Activated T-cell treated with anti-CD3 and anti-CD28 coated beads for 24 hours (primary cell): ENCODE measurements at places on chromosomes 1 and 21.
A peak's percentile ranks its signal among the peaks of the same experiment; 100 is the strongest.

DNA sequence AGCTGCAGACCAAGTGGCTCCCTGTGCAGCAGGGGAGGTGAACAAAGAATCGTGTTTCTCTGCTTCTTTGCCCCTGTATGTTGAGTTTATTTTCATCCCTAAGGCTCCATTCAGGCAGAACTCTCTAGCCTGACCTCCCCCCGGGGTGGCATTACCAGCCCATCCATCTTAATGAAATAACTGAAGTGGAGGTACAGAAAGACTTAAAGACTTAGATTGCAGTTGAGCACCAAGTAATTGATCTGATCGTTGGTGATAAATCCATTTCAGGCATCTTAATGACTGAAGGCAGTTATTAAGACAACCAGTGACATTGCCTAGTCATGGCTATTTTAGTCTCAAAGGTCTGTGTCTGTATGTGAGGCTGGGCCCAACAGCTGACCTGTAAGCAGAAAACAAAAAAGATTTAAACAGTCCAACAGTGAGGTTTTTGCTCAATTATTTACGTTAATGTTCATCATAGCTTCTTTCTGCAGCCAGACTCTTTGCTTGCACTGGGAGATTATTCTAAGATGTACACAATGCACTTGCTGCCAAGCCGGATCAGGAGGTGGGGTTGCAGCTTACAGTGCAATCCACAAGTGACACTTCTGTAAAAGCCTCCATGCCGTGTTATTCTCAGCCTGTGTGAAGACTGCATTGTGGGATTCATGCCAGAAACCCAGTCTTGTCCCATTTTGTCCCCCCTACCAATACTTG is 363.0 kb upstream of the DUSP10 start:
- DNase-seq, result no peak

DNA sequence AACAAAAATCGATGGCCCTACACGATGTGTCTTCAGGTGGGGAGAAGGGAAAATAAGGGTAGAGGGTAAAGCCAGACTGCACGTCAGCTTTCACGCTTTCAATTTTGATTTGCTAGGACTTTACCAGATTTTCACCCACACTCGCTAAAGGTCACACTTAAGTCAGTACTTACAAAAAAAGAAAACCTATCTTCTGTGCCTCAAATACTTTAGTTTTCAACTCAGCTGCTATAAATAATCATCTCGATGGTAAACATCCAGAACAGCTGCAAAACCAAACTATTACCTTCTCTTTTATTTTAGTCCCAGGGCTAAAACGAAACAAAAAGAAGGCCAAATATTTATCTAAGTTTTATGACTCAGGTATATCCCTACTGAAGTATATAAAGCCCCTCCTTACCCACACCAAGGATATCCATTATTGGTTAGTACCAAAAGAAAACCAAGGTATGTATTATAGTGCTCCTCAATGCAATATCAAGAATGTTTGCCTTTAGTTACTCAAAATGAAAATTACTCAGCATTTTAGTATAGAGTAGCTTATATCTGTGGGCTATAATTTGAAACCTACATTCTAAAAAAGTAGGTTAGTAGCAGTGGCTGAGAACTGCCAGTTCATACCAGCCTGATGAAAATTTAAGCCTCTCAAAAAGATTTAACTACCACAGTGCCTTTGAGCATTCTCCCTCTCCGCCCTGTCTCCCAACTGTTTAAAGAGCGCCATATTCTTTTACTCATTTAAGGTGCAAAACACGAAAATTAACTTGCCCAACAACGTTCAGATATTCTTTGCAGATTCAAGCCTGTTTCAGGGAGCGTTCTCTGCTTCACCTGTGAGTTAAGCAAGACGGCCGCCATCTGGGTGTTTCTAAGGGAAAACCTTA is 1.5 kb downstream of the CSDE1 start:
- no peak for DNase-seq

DNA sequence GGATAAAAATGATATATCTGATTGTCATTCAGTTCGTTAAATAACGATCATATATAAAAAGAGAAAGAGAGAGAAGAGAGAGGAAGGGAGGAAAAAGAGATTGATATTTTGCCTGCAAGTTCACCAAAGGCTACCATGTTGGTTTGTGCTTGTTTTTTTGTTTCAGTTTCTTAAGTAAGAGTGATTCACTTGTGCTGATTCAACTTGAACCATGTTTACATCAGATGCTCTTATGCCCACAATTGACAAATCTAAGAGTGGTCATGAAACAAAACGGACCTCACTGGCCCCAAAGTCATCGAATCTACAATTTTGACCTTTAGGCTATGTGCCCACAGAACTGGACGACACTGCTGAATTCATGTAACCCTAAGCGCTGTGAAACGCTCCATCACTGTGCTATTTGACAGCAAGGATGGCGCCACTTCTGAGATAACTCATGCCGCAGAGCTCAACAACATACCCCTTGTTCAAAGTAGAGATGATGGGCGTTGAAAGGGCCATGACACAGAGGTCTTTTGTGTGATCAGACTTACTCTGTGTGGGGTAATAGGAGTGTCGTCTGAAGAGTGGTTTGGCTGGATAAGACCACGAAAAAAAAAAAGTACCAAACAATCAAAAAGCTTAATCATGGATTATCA is 481.4 kb downstream of the SETD4 start:
- DNase-seq, result peak; percentile 12

DNA sequence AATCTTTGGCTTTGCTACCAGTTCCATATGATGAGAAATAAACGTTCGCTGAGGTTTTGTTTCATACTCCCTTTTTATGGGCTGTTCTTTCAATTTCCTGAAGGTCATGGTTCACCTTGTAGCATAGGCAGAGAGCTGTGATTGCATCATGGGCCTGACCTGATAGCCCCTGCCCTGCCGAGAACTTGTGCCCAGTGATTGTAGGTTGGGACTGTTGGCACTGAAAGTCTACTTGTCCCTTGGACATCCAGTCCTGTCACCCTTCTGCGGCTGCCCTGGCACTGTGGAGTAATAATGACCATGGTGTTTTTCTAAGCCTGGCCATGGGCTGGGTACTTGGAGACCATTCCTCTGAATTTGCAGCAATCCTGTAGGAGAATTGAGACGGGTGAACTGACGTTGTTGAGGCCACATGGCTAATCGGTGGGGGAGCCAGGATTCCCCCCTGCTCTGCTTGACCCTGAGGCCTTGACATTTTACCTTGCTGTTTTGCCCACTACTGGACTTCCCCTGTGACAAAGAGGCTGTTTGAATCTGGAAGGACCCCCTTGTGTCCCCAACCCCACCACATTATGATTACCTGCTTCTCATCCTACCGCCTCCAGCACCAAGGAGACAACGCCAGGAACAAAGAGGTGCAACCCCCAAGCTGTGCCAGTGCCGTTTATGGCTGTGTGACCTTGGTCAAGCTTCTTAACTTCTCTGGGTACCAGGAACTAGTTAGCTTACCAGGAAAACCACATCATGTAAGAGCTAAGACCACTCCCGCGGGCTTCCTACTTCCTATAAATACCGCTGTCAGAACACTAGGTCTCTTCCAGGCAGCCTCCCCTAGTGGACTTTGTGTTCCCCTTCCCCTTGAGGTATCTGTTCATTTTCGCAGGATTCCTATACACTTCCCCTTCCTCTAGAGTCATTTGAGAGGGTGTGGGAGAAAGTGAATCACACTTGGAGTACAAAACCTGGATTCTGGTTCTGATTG is 23.4 kb downstream of the SESN2 start:
- DNase-seq, result no peak

- DNase-seq, result no peak
Measured at GRCh38 chr1:27650539-27651175, 15.7 kb upstream of the FGR start.

DNA sequence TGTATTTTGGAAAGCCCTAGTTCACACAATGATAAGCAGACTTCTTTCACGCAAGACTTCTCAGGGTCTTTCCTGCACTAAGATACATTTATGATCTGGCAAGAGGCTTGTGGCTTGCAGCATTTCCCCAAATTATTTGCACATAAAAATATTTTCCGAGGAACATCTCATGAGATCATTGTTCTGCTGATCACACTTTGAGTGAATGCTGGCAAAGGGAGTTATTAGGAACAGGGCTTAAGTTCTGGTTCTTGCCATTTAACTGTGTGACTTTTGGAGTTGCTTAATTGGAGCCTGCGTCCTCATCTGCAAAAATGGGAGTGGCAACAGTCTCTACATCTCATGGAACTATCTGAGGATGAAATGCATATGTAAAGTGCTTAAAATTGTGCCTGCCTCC is 50.2 kb downstream of the GADD45A start:
- DNase-seq, result no peak

DNA sequence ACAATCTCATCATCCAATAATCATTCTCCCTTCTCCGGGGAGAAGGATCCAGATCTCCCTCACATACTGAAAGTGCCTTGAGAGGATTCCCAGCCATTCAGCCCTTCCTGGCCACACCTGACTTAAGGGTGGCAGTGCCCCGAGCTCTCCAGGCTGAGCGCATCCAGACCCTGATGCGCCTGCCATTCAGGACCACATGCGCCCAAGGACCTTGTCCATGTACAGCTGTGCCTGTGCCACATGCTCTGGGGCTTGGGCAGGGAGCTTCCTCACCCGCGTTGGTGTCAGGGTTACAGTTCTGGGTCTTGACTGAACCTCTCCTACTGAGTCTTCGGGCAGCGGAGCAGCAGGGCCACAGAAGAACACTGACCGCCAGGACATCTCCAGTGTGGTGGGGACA is 121.1 kb downstream of the KIAA0319L start:
- no peak for DNase-seq

DNA sequence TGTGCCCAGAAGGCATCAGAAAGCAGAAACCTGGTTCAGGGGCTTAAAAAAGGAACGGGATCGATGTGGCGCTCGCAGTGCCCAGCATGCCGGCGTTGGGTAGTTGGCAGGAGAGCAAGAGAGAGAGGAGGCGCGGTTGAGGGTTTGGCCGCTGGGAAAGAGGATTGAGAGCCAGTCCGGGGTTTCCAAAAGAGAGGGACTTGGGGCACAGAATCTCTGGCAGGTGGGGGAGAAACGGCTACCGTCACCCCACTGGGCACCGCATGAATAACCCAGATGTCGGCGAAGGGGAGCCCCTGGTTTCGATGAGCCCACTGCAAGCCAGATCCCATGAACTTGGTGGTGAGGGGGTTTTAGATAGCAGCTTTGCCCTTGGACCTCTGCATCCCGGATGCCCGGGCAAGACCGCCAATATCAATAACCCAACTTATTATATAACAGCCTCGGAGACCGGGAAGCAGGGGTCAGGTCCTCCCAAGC is 60.4 kb upstream of the ACOT11 start:
- no peak for DNase-seq

DNA sequence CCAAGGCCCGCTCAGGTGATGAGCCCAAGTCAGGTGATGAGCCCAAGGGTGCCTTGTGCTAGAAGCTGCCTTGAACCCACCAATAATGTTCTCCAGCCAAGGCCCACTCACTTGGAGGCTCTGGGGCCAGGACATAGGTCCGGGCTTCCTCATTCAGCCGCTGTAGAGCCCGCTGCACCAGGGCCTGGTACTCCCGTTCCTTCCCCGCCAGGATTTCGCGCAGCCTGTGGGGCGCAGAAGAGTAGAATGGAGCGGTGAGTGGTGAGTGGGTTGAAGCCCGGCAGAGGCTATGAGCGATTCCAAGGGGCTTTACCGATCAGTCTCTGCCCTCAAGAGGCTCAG is 10.5 kb downstream of the MAP3K6 start:
- DNase-seq, result no peak

DNA sequence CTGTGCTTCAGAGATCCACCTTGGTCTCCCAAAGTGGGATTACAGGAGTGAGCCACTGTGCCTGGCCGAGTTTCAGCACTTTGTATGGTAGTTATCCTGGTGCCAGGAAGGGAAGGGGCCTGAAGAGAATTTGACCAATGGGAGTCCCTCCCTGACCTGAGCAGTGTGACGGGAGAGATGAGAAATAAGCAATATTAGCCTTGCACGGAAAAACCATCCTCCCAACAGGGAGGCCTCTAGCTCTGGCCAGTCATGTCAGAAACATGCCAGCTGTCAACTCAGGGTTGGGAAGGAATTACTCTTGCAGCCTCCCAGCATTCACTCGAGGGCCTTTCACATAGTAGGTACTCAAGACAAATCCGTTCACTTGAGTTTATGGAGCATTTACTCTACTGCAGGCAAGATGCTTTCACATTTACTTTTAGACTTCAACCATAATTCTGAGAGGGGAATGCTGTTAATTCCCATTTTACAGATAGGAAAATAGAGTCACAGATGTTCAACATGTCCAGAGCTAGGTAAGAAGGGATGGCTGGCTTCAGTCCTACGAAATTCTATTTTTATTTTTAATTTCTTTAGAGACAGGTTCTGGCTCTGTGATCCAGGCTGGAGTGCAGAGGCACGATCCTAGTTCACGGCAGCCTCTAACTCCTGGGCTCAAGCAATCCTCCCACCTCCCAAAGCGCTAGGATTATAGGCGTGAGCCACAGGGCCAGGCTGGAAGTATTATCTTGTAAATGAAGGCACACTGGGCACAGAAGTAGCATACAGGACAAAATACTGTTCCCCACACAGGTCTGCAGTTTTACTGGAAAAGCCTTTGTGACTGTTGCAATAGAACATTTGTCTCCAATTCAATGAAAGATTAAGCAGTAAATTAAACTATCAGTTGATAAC is 3.2 kb upstream of the ATP13A2 start:
- no peak for DNase-seq

DNA sequence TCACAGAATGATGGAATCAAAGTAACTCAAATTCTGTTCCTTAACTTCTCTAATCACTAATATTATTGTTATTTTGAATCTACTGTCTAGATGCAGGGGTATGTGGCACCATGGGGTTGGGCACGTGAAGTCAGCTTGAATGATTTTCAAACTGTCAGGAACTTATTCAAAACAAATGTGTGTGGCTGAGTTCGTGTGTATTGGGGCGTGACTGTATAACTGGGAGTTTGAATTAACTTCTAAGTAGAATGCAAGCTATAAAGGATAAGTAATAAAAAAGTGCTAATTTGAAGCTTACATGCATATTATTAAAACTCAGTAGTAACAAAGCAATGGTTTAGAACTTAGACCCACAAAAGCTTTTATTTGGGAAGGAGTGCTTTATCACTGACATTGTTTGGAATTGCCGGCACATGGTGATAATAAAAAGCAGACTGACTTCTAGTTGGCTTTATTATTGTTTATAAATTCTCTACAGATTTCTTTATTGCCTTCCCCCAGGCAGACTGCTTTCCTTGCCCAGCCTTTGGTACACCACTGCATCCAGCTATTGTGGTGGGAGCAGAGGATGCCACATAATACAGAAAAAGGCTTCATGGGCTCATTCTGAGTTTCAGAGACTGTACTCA is 84.3 kb downstream of the TENT5C start:
- no peak for DNase-seq

DNA sequence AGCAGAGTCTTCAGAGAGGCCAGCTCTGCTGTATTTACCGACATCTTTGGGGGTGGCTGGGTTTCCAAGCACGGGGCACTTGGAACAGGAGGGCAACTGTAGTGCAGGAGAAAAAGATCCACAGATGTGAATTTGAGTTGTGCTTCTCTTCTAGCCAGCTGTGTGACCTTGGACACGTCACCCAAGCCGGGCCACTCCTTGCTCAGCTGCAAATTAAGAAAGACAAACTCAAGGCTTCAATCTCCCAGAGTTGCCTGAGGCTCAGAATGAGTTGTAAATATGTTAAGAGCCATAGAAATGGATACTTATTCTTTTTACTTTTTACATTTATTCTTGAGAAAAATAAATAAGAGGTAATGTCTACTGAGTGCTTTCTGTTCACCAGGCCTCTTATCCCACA is 24.3 kb downstream of the GRIK3 start:
- DNase-seq, result no peak

- no peak for DNase-seq
Measured at GRCh38 chr1:86868477-86868876, 45.4 kb downstream of the SELENOF start.
